Activated T-cell treated with anti-CD3 and anti-CD28 coated beads for 48 hours (primary cell): ENCODE measurements at places on chromosomes 1 and 21.

DNA sequence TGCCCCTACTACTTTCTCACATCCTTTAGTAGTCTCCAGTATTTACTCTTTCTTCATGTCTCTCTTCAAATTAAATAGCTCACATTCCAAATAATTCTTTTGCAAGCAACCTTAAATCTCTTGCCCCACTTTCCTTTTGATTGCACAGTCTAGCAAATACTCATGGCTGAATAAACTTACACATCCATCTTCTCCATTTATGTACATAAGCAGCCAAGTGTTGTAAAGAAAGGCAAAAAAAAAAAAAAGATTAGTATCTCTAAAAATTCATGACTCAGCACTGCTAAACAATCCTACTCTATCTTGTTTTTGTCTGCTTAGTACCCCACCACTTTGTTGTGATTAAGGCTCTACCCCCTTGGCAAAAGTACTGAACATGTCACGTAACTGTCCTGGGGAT is 42.6 kb downstream of the F13B start:
- no peak for DNase-seq

GRCh38 chr1:204439621-204440375 is 28.2 kb upstream of the PPP1R15B start:
- no peak for DNase-seq

GRCh38 chr1:199573047-199573446 is 454.5 kb upstream of the NR5A2 start:
- DNase-seq: no peak

DNA sequence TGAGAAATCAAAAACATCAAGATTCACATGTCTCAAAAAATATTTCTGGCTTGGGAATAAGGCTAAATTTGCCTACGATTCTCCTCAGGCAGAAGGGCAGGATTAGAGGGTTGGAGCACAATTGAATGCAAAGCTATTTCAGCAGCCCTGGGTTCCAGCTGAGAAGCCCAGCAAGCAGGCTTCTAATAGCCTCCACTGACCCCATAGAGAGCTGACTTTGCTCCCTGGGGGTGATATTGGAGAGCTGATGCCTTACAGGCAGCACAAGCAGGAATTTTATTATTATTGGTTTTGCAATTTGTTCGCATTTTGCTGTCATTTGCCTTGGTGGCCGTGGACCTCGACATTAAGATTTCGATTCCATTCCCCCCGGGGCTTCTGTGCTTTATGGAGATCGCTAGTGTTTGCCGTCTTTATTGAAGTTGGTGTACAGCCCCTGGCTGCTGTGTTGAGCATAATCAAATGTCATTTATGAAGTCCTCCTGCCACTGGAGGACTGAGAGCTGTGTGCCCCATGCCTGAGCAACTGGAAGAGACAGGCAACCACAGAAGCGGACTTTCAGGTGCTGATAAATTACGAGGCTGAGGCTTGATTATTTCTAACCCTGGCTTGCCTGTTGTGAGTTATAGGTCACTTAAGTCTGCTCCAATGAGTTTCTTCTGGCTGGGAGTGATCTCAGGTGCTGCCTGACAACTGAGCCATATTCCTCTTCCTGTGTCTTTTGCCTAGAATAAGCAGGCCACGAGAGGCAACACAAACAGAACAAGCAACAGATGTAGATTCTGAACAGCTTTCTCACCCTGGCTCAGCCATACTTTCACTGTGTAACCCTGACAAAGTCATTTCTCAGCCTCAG is 518.4 kb upstream of the CAMK1G start:
- DNase-seq: no peak

DNA sequence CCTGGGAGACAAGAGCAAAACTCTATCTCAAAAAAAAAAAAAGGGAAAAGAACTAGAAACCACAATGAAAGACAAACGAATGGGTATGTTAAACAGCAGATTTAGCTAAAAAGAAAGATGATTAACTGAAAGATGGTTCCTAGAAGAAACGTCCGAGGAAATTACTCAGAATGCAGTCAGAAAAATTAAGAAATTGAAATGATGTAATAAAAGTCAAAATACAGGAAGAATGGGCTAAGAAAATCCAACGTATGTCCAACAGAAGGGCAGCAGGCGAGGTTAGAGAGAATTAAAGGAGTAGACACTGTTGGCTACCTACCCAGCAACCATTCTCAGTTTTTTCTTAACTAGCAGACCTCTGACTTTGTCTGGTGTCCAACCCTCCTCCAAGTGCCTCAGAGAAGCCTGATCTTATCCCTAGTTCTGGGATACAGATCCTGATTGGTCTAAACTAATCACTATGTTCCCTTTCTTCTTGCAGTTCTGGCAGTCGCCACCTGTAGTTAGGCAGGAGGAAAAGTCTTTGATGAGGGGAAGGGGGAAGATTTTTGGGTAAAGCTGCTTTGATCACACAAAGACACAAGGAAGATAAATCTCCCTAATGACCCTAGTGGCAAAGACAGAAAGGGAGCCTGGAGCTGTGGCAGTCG is 25.7 kb downstream of the GPR161 start:
- no peak for DNase-seq

DNA sequence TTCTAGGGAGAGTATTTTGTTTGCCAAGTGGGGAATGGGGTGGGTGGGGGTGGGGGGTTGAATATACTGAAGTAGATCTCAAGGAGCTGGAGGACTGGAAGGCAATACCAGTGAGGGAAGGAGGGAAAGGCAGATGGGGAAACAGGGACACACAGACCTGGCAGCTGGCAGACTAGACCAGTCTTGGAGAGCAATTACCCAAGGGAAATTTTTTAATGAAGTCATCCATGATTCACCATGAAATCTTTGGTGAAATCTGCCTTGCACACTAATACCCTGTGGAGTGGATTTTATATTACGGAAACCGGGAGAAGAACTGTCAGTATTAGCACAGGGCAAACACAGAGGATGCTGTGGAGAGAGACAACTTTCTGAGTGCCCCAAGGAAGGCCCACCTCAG is 29.7 kb upstream of the MARK1 start:
- no peak for DNase-seq

DNA sequence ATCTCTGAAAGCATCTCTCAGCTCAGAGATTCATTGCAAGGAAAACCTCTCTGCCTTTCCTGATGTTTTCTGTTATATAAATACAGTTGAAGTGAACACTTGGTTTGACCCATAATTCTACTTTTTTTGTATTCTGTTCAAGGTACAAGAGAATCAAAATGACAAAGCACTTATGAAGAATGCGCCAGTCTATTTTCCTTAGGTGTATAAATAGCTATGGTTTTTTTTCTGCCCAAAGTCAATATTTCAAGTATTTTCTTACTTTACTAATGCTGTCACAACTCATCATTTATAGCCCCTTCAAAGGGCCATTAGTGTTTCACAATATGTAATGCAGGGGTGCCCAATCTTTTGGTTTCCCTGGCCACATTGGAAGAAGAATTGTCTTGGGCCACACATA is 142.5 kb upstream of the C1orf105 start:
- DNase-seq: no peak

GRCh38 chr1:34736692-34737091 is 18.2 kb upstream of the GJB5 start:
- DNase-seq: no peak

GRCh38 chr1:77143529-77144121 is 75.6 kb downstream of the PIGK start:
- DNase-seq: no peak

DNA sequence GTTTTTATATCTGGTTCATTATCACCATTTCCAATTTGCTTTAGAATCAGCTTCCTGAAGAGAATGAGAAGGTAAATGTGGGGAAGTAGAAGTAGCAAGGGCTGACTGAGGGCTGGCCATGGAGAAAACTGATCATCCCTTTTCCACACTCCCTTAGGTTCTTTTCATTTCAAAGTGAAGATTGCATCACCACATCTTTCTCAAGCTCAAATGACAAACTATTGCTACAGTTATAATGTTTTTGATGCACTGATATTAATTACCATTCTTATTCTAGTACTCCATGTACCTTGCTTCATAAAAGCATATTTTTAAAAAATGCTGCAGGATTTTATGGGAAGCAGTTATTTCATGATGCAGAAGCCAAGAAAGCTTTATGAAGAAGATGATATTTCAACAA is 7.9 kb upstream of the AK5 start:
- DNase-seq: no peak

DNA sequence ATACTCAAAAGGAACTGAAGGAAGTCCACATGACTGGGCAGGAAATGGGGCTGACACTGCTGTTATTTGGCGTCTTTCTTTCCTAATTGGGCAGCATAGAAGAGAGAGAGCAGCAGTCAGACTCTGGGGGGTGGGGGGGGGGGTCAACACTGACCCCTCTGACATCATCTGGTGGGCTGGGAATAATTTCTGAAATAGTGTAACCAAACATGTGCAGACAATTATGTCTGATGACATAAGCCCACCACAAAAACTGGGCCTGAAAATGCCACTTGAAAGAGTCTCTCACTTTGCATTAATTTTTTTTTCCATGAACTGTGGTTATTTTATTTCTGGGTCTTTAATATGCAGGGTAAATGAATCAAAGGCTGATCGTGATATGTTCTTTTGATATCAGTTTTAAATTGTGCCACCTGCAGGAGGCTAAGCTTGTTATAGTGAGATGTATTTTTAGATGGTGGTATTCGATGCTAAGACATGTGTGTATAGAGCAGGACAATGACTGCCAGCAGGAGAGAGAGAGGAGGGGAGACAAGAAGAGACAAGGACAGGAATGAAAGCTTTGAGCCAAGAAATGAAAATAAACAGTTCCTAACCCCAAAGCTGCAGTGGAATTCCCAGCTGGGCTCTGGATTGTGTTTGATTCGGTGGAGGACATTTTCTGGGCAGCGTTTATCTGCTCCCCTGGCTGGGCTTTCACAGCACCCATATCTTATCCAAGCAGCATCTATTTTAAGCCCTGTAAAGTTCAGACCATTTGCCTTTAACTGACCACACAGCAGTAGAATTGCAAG is 264.7 kb downstream of the PBX1 start:
- DNase-seq: no peak

DNA sequence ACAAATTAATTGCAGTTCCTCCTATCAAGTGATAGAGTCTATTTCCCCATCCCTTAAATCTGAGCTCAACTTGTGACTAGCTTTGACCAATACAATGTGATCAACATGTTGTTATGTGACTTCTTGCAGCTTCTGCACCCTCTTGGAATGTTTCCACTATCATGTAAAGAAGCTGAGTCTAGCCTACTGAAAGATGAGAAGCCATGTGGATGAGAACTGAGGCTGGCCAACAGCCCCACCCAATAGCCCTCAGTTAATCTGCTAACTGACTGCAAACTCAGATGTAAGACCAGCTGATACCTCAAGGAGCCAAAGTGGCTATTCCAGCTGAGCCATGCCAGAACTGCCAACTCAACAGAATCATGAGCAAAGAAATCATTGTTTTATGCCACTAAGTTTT is 44.0 kb downstream of the LYST start:
- DNase-seq: no peak

- DNase-seq: no peak
Observed at GRCh38 chr1:247933989-247934388, 9.3 kb downstream of the OR2AJ1 start.

GRCh38 chr1:91400133-91400725 is 4.4 kb downstream of the HFM1 start:
- DNase-seq: no peak

DNA sequence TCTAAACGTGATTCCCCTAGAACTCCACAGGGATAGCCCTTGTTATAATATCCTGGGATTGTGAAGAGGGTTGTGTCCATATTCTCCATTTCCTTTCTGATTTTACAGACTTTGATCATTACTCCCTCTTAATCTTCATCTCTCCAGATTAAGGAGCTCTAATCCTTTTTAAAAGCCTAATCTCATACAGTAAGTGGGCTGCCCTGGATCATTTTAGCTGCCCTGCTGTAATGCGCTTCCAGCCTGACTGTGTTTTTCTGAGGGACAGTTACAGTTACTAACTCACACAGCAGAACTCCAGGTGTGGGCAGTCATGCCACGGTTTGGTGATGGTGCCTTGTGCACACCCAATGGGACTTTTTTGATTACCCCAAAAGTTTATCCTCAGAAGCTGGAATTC is 33.5 kb downstream of the PROX1 start:
- DNase-seq: no peak

DNA sequence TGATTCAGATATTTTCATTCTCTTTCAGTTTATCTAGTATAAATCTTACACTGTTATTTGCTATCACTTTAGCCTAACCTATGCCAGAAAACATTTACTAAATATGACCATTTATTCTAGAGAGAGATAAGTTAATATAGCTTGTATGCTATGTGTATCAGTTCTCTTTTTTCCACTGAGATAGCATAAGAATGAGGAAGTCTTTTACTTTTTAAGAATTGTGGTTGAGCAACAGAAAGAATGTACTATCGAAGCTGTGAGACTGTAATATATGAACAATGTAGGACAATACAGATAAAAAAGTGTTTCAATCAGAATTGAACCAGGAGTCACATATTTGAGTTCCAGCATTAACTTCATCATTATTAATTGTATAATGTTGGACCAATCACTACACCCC is 479.9 kb upstream of the PLXNA2 start:
- no peak for DNase-seq
